ENCODE measurements at places on chromosomes 12 and 14.

GRCh38 chr14:73295198-73295796 lies 58.0 kb downstream of the PAPLN start:
- no peak for DNase-seq

DNA sequence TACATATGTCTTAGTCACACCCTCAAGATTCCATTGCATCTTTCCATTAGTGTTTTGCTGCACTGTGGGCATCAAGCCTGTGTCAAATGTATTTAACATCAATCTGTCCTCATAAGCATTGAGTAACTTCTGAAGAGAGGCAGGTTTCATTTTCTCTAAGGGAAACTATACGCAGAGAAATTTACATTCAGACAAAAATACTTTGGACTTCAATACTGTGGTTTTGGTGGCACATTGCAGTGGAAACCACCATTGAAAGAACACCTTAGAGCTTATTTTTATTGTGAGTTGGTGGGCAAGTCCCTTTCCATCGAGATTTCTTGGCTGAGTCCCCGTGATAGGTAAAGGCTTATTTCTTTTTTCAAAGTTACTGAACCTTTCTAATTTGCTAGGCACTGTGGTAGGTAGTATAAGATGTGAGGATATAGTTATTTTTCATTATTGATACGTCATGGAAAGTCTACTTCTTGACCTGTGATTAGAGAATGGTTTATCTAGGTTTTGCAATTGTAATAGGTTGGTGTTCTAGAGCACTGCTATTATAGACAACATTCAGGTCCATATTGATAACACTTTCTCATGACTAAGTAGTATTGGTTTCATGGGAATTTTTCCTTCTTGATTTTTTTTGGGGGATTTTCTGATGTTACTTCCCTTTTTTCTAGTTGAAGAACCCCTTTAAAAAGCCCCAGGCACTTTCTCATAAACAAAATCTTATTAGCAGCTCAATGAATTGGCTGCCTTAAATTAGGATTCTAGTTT lies 81.9 kb downstream of the CFAP54 start:
- DNase-seq = no peak

DNA sequence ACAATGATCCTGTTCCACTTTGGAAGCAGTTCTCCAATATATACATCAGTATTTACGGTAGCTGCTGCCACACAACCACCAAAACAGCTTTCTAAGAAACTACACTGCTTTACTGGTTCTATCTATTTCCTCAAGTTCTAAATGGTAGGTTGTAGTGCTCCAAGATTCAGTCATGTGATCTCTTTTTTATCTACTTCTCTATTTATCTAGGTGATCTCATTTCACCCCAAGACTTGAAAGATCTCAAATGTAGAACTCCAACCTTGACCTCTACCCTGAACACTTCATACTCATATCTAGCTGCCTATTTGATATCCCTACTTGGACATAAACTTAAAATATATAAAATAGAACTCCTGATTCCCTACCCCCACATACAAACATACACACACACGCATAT lies 133.9 kb upstream of the RAP1B start:
- no peak for DNase-seq

DNA sequence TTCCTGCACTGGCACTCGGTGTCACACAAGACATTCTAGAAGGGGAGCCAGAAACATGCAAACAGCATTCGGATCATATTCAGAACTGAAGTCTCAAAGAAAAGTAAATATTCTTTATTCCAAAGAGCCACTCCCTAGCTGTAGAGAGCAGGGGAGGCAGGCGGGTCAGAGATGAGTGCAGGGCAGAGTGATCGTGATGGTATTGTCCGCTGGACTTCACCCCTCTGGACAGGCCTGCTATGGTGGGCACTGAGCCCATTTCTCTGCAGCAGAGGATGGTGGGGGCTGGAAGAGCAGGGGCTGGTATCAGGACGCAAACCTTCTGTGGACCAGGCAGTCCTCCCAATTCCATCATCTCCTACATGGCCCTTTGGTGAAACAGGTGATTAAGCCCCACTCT lies 25.6 kb downstream of the IRF2BPL start:
- DNase-seq = no peak

DNA sequence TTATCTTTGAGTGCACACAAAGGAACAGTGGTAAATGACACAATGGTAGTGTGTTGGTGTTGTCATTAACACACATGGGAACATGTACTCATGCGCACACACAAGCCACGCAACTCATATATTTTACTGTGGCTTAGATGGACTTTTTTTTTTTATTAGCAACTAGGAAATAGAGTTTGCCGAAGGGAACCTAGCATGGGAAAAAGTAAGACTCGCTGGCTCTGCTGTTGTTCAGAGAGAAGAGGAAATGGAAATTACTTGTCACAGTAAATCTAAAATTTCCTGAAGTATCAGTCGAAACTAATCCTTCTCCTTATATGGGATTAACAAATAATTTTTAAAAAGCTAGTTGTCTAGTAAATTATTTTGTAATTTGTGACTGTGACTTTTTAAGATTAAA lies 33.7 kb upstream of the IL22 start:
- DNase-seq = no peak

- no peak for DNase-seq
Observed at GRCh38 chr14:94081386-94081820, 293 bp downstream of the IFI27L1 start.

Measured in T-helper 17 cell (primary cell).